ENCODE measurements at places on chromosomes 12 and 14.

- DNase-seq: no peak
Observed at GRCh38 chr14:105249182-105250007, 1.1 kb downstream of the BTBD6 start.

DNA sequence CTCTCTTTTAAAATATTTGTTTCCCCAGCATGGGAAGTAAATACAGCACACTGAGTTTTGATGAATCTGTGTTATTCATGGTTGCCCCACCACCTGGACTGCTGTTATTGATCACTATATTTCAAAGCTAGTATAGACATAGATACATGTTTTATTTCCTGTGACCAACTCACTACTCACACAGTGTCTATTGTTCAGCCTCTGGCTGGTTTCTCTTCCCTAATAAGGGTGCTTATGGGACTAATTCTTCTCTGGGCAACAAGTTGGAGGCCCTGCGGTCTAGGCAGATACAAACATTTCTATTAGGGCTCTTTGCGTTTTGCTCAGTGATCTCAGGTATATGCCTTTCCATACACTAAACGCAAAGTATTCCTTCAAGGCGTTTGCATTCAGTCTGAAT, 1191.0 kb upstream of the TMEM132C start:
- no peak for DNase-seq

DNA sequence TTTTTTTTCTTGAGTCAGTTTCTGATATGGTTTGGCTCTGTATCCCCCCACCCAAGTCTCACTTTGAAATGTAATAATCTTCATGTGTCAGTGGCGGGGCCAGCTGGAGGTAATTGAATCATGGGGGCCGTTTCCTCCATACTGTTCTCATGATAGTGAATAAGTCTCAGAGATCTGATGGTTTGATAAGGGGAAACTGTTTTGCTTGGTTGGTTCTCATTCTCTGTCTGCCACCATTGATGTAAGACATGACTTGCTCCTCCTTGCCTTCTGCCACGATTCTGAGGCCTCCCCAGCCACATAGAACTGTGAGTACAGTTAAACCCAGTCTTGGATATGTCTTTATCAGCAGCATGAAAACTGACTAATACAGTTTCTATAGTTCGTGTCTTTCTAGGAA, 42.9 kb downstream of the WNK1 start:
- DNase-seq: no peak

- DNase-seq: no peak
Observed at GRCh38 chr14:77682158-77682553, 25.7 kb downstream of the ALKBH1 start.

DNA sequence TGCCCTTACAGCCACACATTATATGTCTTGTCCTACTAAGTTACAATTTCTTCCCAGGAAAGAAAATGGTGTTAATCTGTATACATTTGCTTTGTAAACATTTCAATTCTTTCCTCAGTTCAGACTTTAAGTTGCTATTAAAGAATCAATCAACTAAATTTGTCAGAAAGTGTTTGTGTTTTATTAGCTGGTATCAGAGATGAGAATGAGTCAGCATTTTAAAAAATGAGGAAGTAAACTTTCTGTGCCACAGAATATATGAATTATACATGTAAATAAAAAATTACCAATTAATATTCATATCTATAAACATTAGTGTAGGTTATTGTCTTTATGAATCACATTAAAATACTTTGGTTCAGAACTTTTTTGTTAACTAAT, 82.0 kb downstream of the LMO3 start:
- DNase-seq: no peak

DNA sequence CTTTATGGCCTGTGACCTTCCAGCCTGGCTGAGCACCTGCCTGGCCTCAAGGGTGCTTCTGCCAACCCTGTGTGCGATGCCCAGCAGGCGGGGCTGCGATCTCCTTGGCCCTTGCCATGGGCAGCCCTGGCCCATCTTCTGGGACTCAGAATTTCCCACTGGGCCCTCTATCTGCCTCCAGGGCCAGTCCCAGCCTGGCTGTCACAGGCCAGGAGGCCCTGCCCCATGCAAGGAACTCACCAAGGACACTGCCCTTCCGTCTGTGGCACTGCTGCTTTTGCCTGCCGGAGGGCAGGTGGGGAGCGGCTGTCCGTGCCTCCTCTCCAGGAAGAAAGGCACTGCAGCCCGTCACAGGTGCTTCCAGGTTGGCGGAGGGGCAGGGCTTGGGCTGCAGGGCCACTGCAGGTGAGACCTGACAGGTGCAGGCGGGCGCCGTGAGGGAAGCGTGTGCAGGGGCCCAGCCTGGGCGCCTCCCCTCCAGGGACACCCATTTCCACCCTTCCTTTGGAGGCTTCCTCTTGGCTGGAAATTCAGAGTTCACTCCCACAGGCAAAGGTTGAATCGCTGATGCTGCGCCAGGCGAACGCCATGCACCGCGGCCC, 177.8 kb downstream of the KIF26A start:
- no peak for DNase-seq

DNA sequence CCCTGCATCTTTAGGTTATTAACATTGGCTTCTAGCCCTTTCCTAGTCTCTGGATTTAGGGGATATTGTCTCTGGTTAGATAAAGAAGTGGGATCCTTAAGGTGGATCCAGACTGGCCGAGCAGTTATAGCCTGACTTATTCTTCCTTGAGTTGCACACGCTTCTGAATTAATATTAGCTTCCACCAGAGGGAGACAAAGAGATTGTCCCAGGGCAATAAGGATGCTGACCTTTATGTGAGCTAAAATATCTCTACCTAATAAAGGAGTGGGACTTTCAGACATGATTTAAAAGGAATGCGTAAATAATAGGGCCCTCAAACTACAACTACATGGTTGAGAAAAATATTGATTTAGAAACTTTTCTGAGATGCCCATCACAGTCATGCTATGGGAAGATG, 139.7 kb downstream of the SLCO1B3 start:
- peak; percentile 57 for DNase-seq

DNA sequence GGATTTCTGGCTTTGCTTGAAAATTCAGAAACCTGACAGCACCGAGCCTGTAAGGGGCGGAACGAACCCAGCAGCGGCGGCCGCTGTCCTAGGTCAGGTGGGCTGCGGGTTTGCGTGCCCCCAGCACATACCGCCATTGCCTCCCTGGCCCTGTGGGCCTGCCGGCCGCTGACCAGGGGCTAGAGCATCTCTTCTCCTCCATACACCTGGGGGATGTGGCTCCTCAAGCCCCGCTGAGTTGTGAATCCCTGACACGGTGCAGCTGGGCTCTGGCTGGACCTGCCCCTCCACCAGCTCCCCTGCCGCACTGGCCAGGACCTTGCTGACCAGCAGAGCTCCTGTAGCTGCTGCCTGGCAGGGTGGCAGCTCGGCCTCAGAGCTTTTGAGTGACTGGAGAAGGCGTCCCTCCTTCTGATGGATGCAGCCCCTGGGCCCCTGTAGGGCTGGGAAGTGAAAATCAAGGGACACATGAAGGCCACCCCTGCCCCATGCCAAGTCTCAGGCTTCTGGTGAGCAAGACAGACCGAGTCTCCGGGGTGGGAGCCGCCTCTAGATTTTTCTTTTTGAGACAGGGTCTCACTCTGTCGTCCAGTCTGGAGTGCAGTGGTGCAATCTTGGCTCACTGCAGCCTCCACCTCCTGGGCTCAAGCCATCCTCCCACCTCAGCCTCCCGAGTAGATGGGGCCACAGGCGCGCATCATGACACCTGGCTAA, 184.9 kb upstream of the SFSWAP start:
- no peak for DNase-seq

DNA sequence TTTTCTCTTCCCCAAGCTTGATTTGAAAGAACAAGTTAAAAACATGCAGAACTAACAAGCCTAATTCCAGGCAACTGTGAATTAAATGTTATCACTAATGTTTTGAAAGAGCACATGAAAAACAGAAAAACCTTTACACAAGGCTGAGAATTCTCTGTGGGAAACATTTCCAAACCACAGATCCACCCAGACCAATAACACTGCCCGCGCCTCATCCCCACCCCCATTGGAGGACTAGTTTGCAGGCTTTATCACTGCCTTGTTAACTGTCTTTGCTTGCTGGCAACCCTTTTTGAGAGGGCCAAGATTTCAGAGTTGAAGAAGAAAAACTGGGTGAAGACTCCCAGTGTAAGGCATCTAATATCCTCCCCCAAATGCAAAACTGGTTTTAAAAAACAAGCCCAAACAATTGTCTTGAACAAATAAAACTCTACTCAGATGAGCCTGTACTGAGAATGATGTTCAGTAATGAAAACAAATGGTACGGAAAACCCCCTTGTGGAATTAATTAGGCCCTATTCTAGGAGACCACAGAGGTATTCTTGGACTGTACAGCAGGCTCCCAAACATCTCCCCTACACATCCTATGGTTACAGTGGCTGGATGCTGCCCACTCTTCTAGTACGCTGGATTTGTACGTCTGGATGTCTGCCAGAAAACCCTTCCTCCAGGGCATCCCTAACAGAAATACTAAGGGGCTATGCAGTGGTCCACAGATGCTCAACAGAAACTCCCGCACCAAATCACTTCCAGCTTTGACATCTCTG, 5.8 kb downstream of the MAX start:
- DNase-seq: no peak

GRCh38 chr12:115191342-115191741, 507.4 kb upstream of the TBX3 start:
- DNase-seq: no peak

DNA sequence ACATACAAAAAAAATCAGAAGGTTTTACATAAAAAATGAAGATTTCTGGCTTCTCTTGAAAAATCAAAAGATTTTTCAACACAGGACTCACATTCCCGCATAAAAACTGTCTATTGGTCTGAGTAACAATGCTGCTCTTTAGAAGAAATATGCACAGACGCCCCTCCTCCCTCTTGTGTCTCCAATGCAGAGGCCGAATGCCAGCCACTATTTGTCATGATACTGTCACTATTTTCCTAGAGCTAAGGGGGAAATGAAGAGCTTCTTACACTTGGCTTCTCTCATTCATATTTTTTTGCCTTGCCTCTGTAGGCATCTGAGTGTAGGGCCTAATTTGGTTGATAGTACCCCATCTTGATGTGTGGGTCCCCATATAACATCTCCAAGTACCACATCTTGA, 98.0 kb downstream of the BBS10 start:
- no peak for DNase-seq

GRCh38 chr14:86515195-86515594, 985.3 kb downstream of the FLRT2 start:
- no peak for DNase-seq

DNA sequence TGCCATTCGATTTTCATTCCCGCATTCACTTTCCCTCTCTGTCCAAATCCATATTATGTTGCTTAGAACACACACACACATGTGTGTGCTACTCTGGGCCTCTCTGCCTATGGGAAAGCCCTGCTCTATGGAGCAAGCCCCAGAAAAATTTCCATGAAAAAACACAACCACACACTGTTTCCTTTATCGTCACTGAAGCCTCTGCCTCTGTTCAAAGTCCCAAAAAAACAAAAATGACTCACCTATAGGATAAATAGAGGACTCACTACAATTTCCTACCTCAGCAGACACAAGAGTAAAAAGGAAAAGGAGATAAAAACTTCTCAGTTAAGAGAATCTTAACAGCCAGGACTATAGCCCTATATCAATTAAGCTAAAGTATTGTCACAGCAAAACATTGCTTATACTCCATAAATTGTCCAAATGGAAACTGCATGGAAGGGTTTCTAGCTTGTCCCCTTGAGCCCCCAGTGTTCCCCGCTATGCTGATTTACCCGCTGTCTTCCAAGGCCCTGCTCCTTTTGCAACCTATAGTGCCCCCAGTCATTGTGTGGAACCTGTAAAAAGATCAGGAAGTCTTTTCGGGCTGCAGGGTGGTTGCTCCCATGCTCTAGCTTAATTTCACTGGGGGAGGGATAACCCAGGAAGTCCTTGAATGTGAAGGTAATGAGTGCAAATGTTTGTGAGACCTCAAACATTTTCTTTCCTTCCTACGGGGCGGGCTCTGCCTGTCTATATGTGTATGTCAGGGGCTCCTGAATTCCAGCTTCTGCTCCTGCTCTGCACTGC, 11.1 kb upstream of the PIP4K2C start:
- DNase-seq: no peak

Measured in NT2/D1 (cell line).